Cardiac septum (tissue), 1 donor: ENCODE measurements at places on chromosomes 6 and 20.

GRCh38 chr20:63128956-63129355 lies 87.0 kb downstream of the YTHDF1 start:
- peak; percentile 27 for DNase-seq

GRCh38 chr6:115832786-115833185 lies 227.9 kb downstream of the FRK start:
- DNase-seq = no peak

DNA sequence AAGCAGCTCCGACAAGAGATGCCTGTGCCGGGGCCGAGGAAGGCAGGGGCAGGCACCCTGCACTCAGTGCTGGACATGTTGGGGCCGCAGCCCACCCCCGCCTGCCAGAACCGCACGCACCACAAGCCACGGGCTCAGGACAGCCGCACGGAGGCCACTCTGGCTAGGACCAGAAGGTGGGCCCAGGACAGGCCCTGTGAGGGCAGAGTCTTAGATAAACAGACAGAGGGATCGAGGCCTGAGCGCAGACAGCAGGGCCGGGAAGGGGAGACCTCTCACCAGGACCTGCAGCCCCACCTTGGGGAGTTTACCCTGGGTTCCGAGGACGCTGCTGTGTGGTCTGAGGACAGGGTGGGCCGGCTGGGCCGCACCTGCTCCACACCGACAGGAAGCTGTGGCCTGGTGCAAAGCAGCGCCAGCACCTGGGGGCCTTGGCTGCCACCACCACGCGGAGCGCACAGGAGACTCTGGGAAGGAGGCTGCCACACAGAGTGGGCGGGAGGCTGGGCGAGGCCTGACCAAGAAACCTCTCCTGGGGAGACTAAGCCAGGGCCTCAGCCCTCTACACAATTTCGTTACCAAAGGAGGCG lies 32.0 kb downstream of the KCNQ2 start:
- DNase-seq = no peak

GRCh38 chr6:156457601-156458000 lies 319.6 kb upstream of the ARID1B start:
- no peak for DNase-seq

GRCh38 chr20:38313676-38314075 lies 9.7 kb downstream of the BPI start:
- DNase-seq = no peak

- no peak for DNase-seq
Measured at GRCh38 chr20:53699085-53699674, 105.5 kb upstream of the ZNF217 start.

DNA sequence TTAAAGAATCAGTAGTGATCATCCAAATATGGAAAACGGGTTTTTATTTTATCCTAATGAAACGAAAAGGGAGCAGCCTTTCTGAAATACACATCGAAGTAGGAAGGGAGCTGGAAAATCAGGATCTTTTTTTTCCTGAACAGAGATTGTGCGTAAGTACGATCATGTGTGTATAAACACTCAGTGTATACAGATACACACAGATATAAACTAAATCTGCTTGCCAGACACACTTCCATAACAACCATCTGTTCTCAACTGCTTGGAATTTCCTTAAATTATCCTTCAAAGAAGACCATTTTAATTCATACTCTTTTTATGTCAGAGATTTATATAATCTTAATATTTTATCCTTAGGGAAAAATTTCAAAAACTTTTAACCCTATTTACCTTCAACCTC lies 110.7 kb downstream of the CHD6 start:
- DNase-seq = no peak

DNA sequence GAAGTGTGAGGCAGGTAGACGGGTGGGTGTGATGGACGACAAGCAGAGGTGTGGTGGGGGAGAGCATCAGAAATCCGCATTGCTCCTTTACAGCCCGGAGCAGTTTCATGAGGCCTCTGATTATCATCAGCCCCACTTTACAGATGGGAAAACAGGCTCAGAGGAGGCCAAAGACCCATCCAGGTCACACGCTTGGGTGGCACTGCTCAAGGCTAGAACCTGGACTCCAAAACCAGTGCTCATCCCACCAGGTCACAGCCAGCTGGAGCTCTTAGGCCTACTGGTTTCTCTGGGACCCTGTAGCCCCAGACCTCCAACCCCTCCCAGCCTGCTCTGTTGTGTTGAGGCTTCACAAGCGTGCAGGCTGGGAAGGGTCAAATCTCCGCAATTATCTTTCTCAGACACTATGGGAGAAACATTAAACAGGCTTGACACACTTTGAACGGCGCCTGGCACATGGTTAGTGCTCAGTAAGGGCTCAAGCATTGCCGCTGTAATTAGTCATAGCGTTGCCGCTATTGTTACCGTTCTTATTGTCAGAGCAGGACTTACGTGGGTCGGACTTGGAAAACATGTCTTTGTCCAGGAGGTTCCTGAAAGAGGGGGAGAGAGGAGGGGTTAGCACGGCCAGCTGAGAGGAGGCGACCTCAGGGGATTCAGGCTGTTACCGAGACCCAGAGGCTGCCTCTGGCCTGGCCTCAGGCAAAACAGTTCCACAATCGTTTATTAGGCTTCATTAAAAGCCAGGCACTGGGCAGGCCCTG lies 16.6 kb downstream of the CPNE5 start:
- no peak for DNase-seq

- no peak for DNase-seq
Measured at GRCh38 chr6:163490826-163491577, 76.5 kb downstream of the QKI start.

GRCh38 chr6:130111031-130111430 lies 92.7 kb downstream of the L3MBTL3 start:
- DNase-seq = no peak

- DNase-seq = no peak
Measured at GRCh38 chr6:149750136-149750609, 632 bp downstream of the PCMT1 start.

DNA sequence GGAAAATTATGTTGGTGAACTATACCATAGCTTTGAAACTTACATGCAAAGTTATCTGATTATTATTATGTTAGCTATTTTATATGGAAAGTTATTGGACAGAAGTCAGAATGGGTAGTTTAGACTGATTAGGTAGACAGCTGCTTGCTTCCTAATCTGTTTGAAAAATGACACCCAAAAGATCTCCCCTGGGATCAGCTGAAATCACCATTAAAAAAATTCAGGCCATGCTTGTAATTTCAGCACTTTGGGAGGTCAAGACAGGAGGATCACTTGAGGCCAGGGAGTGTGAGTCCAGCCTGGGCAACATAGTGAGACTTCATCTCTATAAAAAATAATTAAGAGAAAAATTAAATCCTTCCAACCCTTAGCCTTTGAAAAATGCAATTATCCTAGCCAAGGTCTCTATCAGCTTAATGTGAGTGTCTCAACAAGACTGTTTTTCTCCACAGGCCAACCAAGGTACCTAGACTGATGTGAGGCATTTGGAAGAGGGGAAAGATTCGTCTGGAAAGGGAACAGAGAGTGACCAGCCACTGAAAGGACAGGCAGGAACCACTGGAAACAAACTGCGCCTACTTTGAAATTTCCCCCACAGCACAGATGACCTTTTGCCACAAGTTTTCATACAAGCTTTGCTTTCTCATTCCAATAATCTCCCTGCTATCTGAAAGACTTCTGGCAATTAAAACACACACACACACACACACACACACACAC lies 232.3 kb downstream of the GMPR start:
- no peak for DNase-seq

DNA sequence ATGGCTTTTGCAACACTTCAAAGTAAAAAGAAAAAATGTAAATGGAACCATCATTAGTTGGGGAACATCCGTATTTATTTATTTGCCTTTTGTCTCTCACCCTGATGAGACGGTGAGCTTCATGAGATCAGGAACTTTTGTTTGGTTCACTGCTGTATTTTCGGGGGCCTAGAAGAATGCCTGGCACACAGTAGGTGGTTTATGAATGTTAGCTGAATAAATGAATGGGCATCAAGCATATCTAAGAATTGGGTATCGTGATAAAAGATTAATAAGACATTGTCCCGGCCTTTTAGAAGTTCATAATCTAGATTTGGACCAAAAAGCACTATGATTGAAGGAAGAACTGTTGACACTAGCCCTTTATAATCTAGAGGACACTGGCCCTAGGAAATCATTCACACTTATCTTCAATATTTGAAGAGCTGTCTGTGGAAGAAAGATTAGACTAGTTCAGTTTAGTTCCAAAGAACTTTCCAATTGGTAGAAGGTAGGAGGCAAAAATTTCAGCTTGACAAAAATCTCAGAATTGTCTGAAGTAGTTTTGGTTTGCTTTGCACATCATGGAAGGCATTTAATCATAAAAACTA lies 70.3 kb upstream of the CD83 start:
- no peak for DNase-seq

GRCh38 chr6:111566873-111567517 lies 38.7 kb downstream of the TRAF3IP2 start:
- no peak for DNase-seq

DNA sequence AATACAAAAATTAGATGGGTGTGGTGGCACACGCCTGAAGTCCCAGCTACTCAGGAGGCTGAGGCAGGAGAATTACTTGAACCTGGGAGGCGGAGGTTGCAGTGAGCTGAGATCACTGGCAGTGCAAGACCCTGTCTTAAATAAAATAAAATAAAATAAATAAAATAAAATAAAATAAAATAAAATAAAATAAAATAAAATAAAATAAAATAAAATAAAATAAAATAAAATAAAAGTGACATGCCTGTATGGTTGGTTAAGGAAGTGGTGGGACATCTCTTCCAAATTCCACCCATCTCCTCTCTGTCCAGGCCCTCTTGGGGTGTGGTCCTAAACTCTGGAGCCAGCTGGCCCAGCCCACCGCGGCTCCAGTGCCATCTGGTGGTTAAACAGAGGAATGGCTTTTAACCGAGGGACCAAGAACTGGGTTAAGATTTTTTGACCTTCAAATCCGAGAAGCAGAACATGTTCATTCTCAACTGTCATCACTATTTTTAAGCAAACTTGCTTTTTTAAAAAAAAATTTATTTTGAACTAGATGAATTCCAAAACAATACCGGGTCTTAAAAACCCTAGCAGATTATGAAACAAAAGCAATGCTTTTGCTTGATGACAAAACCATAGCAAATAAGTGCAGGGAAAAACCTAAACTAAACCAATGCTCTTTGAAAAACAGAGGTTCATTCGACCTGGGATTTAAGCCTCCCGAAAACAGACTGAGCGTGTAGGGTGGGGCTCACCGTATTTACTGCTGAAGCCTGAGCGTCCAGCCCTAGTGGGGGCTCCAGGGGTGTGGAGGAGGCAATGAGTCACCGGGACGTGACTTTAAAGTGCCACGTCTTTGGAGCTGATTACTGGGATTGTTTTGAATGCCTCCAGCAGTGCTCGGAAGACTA lies 68.8 kb downstream of the CDC5L start:
- DNase-seq = no peak

GRCh38 chr6:68059261-68059660 lies 575.8 kb upstream of the ADGRB3 start:
- no peak for DNase-seq

DNA sequence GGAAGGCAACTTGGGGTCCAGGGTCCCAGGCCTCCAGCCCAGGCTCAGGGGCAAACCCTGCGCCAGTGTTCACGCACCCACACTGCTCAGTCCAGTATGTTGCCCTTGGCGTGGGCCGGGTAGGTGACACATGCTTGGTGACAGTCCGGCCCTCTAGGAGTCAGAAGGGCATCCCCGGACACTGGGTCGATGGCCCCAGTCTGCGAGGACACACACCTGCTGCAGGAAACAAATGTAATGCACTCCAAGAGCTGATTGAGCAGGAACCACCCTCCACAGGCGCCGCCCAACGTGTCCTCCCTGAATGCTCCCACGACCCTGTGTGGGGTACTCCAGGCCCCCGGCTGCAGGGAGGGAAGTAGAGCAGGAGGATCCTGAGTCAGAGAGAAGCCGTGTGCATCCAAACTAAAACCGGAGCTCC lies 160.7 kb downstream of the DLL1 start:
- DNase-seq = peak; percentile 75

GRCh38 chr6:14762077-14762476 lies 483.8 kb upstream of the JARID2 start:
- no peak for DNase-seq

- DNase-seq = no peak
Measured at GRCh38 chr20:13139459-13140150, 81.5 kb upstream of the ISM1 start.

DNA sequence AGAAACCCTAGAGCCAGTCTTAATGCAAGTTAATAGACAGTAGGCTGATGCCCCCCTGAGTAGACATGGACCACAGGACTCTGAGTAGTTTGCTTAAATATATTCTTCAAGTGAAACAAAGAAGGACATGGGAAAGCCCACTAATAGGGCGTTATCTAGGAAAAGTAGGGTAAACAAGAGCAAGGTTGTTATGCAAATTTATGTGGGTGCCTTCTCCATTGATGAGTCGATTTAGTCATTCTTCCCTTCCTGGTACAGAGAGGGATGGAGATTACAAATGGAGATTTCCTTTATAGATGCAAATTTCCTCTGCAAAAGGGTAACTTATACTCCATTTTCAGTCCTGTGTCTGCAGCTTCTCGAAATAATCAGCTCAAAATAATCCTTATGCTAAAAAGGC lies 262.0 kb downstream of the CD83 start:
- DNase-seq = no peak

DNA sequence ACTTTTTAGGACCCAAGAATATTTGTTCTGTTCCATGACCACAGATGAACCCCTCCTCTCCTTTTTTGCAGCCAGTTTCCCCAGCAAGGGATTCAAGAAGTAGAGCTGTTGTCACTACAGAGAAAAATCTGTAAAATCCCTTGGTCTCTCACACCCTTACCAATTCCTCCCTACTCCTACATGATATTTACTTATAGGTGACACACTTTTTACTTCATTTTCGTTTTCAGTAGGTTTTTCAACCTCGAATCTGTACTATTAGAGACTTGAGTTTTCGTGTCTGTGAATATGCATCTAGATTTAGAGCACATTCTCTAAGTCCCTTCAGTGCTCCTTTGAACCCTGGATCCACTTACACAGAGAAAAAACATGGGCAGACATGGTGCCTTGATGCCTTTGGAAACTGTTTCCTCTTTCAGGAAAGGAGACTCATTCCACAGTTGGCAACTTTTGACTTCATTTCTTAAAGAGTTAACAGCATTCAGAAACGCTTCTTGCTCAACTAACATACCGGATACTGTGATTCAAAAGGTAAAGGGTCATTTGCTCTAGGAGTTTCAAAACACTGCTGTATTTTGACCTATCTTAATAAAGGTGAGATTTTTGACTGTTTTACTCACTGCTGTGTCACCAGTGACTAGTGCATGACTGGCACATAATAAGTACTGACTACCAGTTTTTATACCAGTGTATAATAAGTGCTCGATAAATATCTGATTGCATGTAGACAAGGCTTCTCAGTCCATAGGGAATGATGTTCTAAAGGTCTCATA lies 50.6 kb downstream of the LAMA4 start:
- no peak for DNase-seq

DNA sequence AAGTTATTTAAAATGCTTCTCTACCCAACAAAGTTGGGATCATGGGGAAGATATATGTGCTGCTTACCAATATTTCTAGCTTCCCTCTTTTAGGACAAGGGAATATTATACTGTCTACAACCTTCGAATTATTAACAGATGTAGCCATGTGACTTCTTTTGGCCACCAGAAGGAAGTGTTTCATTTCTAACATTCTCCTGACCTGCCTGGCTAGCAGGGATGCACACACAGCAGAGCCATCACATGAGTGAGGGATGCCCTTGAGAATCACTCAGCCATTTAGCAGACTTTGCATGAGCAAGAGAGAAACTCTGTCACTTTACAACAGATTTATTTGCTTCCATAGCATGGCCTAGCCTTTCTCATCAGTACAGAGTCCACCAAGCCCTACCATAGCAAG lies 230.7 kb upstream of the MARCKS start:
- DNase-seq = no peak

- no peak for DNase-seq
Measured at GRCh38 chr6:76881414-76881813, 581.9 kb downstream of the HTR1B start.

GRCh38 chr6:4078691-4079471 lies at the start of gene FAM217A:
Gene FAM217A, minus strand, starts transcription at chr6:4079137. Its CDS starts 1,723 bp downstream, at chr6:4077414.
- DNase-seq = no peak
